Colonic mucosa (tissue), 4 donors: ENCODE measurements at places on chromosomes 11 and 22. TPM values are rescaled to one million over a fixed set of nuclear protein-coding genes. Genes with fewer than 3 reads are reported as not detected.
A peak's percentile ranks its signal among the peaks of the same experiment; 100 is the strongest.

- no peak overlapping the region for H3K27ac ChIP-seq
- no peaks in the 10 kb centered on the region for H3K27me3 ChIP-seq
Measured at GRCh38 chr11:117752721-117753237, 44.2 kb downstream of the DSCAML1 start.

- H3K27ac ChIP-seq = no peak overlapping the region
- H3K36me3 ChIP-seq = no peaks in the 10 kb centered on the region
- no peak overlapping the region for H3K4me3 ChIP-seq
- DNase-seq = no peak
- no peaks in the 10 kb centered on the region for H3K4me1 ChIP-seq
Measured at GRCh38 chr11:57752954-57753353, 1.3 kb upstream of the BTBD18 start.

DNA sequence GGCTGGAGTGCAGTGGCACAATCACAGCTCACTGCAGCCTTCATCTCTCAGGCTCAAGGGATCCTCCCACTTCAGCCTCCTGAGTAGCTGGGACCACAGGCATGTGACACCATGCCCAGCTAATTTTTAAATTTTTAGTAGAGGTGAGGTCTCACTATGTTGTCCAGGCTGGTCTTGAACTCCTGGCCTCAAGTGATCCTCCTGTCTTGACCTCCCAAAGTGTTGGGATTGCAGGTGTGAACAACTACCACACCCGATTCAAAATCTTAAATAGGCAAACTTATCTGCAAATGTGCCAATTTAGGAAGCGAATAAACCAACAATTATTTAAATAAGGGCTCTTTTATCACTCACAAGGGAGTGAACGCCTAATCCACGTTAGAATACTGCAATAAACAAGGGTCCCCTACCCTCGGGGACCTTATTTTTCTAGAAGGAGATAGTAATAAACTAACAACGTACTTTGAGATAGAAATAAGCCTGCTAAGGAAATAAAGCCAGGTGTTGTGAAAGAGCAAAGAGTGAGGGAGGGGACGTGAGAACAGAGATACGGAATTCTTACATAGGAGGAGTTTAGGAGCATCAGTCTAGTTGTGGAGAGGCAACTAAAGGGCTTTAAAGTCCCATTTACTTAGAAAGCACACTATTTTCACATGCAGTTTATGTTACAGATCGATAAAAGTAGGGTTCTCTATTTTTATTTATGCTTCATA is 3.0 kb upstream of the WEE1 start:
- H3K27me3 ChIP-seq = no peaks in the 10 kb centered on the region
- H3K36me3 ChIP-seq = no peaks in the 10 kb centered on the region
- H3K27ac ChIP-seq = no peak overlapping the region
- H3K4me3 ChIP-seq = no peak overlapping the region

DNA sequence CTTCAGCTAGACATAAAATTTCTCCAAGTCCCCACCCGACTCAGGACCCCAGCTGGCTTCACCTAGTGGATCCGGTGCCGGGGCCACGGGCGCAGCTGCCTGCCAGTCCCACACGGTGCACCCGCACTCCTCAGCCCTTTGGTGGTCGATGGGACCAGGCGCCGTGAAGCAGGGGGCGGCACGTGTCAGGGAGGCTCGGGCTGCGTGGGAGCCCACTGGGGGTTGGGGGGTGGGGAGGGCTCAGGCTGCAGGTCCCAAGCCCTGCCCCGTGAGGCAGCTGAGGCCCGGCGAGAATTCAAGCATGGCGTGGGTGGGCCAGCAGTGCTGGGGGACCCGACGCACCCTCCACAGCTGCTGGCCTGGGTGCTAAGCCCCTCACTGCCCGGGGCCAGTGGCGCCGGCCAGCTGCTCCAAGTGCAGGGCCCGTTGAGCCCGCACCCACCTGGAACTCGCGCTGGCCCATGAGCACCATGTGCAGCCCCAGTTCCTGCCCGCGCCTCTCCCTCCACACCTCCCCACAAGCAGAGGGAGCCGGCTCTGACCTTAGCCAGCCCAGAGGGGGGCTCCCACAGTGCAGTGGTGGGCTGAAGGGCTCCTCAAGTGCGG is 747.0 kb downstream of the FAM181B start:
- H3K36me3 ChIP-seq = no peaks in the 10 kb centered on the region
- no peaks in the 10 kb centered on the region for H3K27me3 ChIP-seq
- no peak overlapping the region for H3K4me3 ChIP-seq
- H3K27ac ChIP-seq = no peak overlapping the region
- no peak for DNase-seq

DNA sequence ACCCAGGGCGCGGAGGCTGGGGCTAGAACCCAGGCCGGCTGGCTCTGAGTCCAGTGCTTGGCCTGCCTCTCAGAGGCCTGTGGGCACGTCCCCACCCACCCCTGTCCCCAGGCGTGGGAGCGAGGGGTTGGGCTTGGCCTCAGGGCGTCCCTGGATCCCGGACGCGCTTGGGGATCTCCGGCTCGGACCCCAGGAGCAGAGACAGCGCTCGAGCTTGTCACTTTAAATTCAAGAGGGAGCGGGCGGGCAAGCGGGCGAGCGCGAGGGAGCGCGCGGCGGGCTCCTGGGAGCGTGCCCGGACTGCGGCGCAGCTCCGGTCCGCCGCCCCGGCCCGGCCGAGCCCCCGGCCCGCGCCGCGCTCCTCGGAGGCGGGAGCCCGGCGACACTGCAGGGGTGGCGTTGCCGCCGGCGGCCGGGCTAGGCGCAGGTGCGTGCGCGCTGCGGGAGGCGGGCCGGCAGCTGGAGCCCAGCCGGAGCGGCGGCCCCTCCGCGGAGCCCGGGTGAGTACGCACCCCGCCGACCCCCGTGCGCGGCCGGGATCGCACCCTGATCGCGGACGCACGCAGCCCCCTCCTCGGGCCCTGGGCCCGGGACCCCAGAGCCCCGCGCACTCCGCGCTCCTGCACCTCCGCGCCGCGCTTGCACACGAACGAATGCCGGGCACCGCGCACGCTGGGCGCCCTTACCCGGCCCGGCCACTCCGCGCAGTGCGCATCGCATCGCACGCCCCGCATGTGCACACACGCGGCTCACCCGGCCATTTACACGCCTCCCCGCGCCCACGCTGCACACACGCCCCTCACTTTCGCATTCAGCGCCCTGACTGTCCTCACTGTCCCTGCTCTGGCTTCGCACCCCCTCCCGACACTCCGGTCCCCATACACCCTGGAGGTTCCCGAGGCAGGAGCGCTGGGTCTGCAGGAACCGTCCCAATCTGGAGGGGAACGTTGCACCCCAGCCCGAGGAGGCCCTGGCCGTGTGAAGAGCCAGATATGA is at the start of gene SYT12:
SYT12 (plus strand) TSS at position 174 of the 996 bp plus-strand sequence. CDS start 7,011 bp downstream, outside the sequence.
- no peak within 1 kb of the TSS for H3K27ac ChIP-seq
- no peak for DNase-seq
- peaks cover 6% of the 10 kb centered on the region for H3K4me1 ChIP-seq
- peak within 1 kb of the TSS; percentile 24 for H3K4me3 ChIP-seq
- peaks cover 22% of the 10 kb centered on the region for H3K27me3 ChIP-seq

GRCh38 chr11:99418927-99419720 is 398.4 kb downstream of the CNTN5 start:
- H3K4me1 ChIP-seq = no peaks in the 10 kb centered on the region
- H3K27me3 ChIP-seq = no peaks in the 10 kb centered on the region
- no peak for DNase-seq
- no peak overlapping the region for H3K4me3 ChIP-seq
- H3K27ac ChIP-seq = no peak overlapping the region
- no peaks in the 10 kb centered on the region for H3K36me3 ChIP-seq

GRCh38 chr11:75014129-75014528 is 25.4 kb downstream of the NEU3 start:
- H3K4me3 ChIP-seq = no peak overlapping the region
- no peaks in the 10 kb centered on the region for H3K4me1 ChIP-seq
- no peak overlapping the region for H3K27ac ChIP-seq

- H3K36me3 ChIP-seq = no peaks in the 10 kb centered on the region
- H3K4me1 ChIP-seq = no peaks in the 10 kb centered on the region
- no peak overlapping the region for H3K27ac ChIP-seq
- H3K27me3 ChIP-seq = no peaks in the 10 kb centered on the region
- peak; percentile 58 for DNase-seq
Measured at GRCh38 chr11:13052130-13052571, 43.0 kb downstream of the RASSF10 start.

DNA sequence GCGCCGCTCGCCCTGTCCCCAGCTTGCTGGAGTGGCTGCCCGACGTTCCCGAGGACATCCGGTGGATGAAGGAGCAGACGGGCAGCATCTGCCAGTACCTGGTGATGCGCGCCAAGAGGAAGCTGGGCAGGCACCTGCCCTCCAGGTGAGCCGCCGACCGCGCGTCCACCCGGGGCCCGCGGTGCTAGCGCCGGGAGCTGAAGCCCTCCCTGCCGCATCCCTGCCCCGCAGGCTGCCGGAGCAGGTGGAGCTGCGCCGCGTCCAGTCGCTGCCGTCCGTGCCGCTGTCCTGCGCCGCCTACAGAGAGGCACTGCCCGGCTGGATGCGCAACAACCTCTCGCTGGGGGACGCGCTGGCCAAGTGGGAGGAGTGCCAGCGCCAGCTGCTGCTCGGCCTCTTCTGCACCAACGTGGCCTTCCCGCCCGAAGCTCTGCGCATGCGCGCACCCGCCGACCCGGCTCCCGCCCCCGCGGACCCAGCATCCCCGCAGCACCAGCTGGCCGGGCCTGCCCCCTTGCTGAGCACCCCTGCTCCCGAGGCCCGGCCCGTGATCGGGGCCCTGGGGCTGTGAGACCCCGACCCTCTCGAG is 3.3 kb upstream of the CRACR2B start:
- peaks cover 7% of the 10 kb centered on the region for H3K36me3 ChIP-seq
- H3K4me3 ChIP-seq = no peak overlapping the region
- peaks cover 46% of the 10 kb centered on the region for H3K4me1 ChIP-seq
- H3K27ac ChIP-seq = peak overlapping the region; percentile 93
- peak; percentile 81 for DNase-seq

Gene OR9G4
- total RNA-seq = not detected

GRCh38 chr11:95925011-95925410 is 1.1 kb upstream of the MTMR2 start:
- H3K4me1 ChIP-seq = no peaks in the 10 kb centered on the region
- DNase-seq = no peak
- no peaks in the 10 kb centered on the region for H3K36me3 ChIP-seq
- H3K27me3 ChIP-seq = no peaks in the 10 kb centered on the region
- H3K4me3 ChIP-seq = peak overlapping the region; percentile 72

Gene ACTN3
- 0.11 TPM for total RNA-seq

Gene SLC6A5
- total RNA-seq = not detected

- no peak overlapping the region for H3K4me3 ChIP-seq
- no peak overlapping the region for H3K27ac ChIP-seq
- H3K27me3 ChIP-seq = no peaks in the 10 kb centered on the region
- peak; percentile 56 for DNase-seq
- no peaks in the 10 kb centered on the region for H3K4me1 ChIP-seq
Measured at GRCh38 chr11:7536100-7536499, 22.3 kb downstream of the PPFIBP2 start.

DNA sequence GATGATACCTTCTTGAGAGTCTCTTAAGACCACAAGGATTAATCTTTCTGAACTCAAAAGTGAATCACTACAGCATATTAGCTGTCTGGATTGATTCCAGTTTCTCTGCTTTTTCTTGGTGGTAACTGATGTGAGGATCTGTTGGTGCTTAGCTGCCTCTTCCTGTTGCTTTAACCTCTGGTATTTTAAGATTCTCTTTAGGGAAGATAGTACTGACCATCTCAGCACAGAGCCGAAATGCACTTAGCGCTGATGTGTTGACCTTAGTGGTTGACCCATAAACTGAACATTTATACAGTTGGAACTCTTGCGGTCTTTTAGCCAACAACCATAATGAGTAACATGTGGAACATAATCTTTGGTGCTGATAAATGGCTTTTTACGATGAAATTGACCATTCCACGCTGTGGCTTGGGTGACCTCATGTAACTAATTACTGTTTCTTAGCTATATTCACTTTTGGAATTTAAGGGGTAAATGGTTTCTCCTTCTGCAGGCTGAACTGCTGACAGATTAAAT is 33.7 kb downstream of the APLP2 start:
- no peak overlapping the region for H3K4me3 ChIP-seq
- H3K27me3 ChIP-seq = no peaks in the 10 kb centered on the region
- no peaks in the 10 kb centered on the region for H3K36me3 ChIP-seq
- DNase-seq = no peak
- H3K4me1 ChIP-seq = no peaks in the 10 kb centered on the region
- no peak overlapping the region for H3K27ac ChIP-seq
